Activated effector memory CD4-positive, alpha-beta T cell treated with Interleukin-2 at 50 U/mL for 16 hours (primary cell): ENCODE measurements at places on chromosomes 11 and 22.

DNA sequence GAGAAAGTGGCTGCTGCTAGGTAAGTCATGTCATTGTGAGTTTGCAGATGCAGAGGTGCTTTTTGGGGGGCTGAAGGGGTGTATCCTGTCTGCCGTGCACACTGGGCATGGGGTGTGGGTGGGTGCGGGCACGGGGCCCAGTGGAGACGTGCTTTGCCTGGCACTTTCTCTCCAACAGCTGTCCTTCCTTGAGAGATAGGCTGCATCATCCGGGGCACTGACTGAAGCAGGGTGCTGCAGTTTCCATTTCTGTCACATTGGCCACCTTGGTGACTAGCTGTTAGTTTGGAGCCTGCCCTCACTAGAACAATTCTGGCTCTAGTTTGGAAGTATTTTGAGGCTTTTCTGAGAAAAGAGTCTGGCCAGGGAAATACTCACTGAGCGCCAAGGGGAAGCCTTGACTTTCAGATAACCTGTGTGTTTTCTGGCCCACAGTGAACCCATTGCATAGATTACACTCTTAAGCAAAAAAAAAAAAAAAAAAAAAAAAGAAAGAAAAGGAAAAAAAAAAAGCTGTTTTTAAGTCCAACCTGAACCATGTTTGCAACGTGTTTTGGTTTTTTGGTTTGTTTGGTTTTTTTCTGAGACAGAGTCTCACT is 219.2 kb downstream of the NAV2 start:
- no peak for DNase-seq

- DNase-seq: no peak
These were observed 71.0 kb upstream of the KIRREL3 start for GRCh38 chr11:127071606-127072005.

GRCh38 chr11:133819114-133819513 is 26.2 kb downstream of the SPATA19 start:
- DNase-seq: no peak

DNA sequence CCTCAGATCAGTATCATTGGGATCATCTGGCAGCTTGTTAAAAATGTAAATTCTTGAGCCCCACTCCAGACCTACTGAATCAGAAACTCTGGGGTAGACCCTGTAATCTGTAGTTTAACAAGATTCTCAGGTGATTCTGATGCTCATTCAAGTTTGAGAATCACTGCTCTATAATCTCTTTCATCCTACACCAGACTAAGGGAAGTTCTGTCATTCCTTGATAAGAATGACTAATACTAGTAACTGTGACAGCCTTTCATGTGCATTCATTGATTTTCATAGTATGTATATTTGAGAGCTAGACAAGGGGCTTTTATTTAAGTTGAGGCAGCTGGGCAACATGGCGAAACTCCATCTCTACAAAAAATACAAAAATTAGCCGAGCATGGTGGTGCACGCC is 30.0 kb downstream of the NAT10 start:
- DNase-seq: no peak

DNA sequence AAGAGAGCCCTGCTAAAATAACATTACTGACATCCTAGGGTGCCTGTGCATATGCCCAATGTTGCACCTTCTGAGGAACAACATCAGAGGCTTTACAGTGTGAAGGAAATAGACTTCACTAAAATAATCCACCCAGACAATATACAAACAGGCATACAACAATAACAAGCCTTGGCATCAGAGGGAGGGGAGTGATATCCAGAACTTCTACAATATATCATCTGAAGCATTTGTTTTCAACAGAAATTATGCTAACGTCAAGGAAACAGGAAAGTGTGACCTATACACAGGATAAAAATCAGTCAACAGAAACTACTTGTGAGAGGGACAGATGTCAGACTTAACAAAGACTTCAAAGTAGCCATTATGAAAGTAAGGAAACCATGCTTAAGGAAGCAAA is 81.3 kb downstream of the CTNND1 start:
- DNase-seq: no peak

GRCh38 chr22:46801826-46802607 is 39.6 kb downstream of the TBC1D22A start:
- no peak for DNase-seq

DNA sequence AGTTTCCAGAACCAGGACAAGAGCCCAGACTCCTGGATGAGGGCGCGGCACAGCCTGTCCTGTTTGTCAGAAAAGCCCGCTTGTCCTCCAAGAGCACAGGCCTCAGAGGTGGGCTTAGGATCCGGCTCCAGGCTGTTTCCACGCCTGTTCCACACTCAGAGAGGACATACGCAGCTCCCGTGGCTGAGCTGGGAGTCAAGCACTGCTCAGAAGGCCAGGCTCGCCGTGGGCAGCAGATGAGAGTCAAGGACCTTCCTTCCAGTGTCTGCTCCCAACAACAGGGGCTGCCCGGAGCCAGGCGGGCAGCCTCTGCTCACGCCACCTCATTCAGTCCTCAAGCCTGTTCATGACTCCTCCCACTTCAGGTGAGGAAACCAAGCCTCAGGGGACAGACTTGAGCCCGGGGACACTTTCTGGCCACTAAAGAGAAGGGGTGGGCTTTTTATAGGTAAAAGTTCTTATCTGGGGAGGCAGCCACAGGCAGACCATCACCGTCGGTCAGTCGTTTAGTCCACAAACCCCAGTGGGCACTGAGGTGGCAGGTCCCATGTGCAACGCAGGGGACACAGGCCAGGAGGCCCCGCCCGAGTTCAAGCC is 3.8 kb downstream of the CYB5R3 start:
- DNase-seq: no peak

GRCh38 chr11:34855021-34855753 is 61.0 kb downstream of the APIP start:
- no peak for DNase-seq

DNA sequence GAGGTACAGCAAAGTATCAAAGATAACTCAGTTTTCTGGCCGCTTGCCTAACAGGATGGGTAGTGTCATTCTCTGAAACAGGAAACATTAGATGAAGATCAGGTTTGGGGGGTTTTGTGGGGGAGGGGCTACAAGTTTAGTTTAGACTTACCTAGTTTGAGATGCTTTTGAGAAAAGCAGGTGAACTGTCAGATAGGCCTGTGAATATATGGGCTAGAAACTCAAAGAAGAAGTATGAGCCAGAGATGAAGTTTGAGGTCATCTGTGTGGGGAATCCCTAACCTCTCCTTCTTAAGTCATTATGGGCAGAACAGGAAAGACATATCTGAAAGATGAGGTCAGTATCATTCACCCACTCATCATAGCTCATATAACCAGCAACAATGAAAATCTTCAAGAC is 11.9 kb downstream of the HOATZ start:
- no peak for DNase-seq

DNA sequence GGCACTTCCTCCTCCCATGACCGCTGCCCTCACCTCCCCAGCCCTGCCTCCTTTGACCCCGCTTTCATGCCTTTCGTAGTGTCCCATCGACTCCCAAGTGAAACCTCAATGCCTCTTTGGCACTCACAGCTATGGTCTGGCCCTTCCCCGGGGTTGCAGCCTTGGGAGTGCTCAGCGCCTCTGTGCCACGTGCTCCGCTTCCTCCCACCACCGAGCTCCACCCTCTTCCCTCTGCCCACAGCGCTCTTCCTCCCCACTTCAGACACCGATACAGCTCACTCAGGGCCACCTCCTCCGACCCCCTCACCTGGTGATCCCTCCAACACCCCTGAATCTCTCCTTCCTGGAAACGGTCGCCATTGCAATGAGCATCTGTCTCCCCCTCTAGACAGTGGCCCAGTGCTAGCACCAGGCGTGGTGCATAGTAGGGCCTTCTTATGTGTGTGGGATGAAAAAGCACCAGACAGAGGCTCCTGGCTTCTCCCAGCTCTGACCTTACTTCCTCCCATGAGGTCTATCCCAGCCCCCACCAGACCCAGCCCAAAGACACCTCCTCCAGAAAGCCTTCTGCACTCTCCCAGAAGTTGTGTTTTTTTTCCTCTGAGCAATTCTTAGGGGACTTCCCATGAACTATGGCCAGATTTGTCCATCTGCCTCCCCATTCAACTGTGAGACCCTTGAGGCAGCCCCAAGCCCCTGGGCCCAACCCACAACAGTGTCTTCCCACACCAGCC is 16.4 kb upstream of the SCGB1A1 start:
- DNase-seq: peak; percentile 55

GRCh38 chr11:15106201-15106965 is 8.3 kb upstream of the INSC start:
- DNase-seq: no peak

- DNase-seq: no peak
These were observed 191.9 kb upstream of the DDI1 start for GRCh38 chr11:103844327-103845215.

DNA sequence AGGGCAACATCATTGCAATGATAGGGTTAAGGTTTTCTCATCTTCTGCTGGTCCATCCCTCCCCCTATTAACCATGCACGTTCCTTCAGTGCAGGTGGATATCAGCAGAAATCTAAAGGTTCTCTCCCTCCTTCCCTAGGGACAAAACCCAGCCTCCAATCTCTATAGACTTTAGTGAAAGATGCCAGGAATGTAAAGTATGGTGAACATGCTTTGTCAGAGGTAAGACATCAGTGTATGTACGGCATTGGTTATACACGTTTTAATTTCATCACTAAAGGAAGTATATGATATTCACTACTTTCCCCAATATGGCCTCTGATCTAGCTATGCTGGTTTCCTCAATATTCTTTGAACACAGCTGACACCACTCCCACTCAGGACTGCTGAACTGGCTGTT is 81.2 kb upstream of the LDLRAD3 start:
- no peak for DNase-seq

DNA sequence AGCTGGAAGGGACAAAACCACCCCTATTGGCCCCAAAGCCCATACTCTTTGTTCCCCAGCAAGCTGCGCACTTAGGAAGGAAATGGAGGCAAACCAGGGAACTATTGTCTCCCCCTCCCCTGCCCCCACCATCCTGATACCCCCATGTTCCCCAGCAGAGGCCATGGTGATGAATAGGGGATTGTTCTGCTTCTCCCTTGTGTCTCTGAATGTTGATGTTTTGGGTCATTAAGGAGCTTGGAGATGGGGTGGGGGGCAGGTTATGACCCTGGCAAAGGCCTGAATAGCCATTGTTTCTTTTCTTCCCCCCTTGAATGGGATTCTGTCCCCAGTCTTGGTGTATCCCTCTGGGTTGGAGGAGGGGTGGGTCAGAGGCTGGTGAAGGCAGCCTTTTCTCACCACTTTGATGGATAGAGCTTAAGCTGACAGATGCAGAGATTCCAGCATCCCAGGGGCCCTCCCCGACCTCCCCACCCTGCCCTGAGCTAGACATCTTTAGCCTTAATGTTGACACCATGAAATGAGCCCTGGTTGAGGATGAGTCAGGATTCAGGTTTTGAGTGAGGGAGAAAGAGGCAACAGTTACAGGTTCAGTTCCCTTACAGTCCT is 8.3 kb downstream of the DTX4 start:
- no peak for DNase-seq

DNA sequence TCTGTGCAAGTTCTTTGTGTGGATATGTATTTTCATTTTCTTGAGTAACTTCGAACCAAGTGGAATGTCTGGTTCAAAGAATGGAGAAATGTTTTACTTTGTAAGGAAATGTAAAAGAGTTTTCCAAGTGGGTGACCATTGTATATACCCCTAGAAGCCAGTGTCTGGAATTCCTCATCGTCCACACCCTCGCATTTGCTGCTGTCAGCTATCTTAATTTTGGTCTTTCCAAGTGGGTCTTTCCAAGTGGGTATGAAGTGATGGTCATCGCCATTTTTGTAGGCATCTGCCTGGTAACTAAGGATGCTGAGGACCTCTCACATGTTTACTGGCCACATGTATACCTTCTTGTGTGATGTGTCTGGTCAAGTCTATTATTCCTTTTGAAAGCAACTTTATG is 547.5 kb downstream of the TBC1D22A start:
- DNase-seq: no peak

GRCh38 chr11:95324826-95325225 is 93.8 kb upstream of the SESN3 start:
- no peak for DNase-seq

- no peak for DNase-seq
These were observed 19.2 kb downstream of the PIM3 start for GRCh38 chr22:49979587-49980264.

DNA sequence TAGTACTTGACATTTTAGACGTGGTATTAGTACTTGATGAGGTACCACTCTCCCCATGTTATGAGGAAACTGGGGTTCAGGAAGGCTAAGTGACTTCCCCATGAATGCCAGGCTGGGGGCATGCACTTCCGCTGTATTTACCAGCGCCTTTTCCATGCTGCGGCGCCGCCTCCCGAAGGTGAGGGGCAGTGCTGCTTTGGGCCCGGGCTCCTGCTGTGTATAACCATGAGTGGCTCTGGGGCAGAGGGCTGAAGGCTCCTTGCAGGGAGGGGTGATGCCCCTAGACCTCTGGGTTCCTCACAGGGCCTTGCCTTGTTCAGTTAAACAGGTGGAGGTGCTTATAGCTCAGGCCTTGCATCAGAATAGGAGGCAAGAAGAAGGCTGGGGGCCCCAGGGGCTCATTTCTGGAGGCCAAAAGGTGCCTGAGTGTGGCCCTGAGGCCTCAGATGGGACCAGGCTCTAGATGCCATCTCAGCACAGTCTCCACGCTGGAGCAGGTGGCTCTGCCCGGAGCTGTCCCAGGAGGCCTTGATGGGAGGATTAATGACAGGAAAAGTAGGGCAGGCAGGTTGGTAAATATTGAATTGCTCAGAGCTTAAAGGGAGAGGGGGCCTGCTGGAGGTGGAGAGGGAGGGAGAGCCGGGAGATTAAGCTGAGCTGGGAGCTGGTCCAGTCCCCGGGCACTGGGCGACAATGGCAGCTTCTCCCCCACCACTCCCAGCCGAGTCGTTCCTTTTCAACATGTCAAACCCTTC is 129.6 kb downstream of the CEP164 start:
- DNase-seq: no peak

- peak; percentile 90 for DNase-seq
These were observed at the start of gene C11orf24 for GRCh38 chr11:68271781-68272608. C11orf24 (minus strand) TSS chr11:68271973; CDS start chr11:68263767, 8,206 bp downstream.
